ENCODE measurements at places on chromosomes 5 and 9. TPM values are rescaled to one million over a fixed set of nuclear protein-coding genes. Genes with fewer than 3 reads are reported as not detected.

GRCh38 chr9:81116340-81117137, 572.8 kb downstream of the TLE1 start:
- DNase-seq = peak; percentile 43

SPATA31E1 gene
- not detected for polyA plus RNA-seq

SURF2 gene
- 12.5 TPM for polyA plus RNA-seq

GRCh38 chr5:135271533-135272310, 127.3 kb downstream of the MACROH2A1 start:
- peak; percentile 64 for DNase-seq

DNA sequence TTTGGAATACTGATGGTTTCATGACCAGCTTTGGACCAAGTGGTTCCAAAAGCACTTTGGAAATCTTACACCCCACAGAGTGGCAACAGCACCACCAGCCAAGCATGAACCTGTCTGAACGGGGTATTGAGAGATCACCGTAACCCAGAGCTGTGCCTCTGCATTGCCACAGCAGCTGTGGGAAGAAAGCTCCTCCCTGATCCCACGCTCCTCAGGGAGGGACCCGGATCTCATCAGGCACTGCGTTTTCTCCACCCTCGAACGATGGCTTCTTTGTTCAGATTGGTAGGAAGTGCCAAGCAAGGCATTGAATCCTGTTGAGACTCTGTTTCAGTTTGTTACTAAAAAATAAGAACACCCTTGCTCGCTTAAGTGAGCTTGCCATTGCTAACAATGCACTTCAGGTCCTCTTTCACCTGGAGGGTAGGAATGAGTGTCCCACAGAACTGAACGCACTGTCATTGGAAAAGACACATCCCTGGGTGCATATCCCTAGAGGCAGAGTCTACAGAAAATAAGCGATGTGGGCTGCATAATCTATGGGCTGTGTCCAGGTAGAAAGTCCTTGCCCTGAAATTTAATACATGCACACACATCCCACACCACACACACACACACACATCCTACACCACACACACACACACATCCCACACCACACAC, 118.0 kb upstream of the ICE1 start:
- peak; percentile 20 for DNase-seq

All from muscle of leg (tissue), 16 donors.